ENCODE measurements at places on chromosomes 2 and 18.
A peak's percentile ranks its signal among the peaks of the same experiment; 100 is the strongest.

- no peak for DNase-seq
Observed at GRCh38 chr18:13005289-13005688, 14.1 kb downstream of the CEP192 start.

- DNase-seq: peak; percentile 13
Observed at GRCh38 chr2:238098901-238099713, 1.0 kb upstream of the ESPNL start.

GRCh38 chr18:47254341-47254939, 3.0 kb upstream of the SKOR2 start:
- DNase-seq: peak; percentile 75

DNA sequence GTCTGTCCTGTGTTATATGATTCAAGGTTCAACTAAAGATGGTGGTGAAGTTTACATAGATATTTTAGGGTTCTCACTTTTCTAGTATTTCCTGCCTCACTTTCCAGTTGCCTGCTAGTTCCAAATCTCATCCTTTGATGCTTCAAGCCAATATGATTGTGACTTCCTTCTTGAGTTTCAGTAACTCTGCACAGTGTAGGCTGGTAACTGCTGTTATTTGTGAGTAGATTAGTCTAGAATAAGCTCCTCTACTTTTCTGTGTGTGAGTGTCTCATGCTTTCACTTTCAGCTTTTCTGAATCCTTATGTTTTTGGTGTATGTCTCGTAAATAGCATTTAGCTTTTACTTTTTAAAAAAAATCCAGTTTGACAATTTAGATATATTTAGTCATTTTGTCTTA, 42.6 kb downstream of the GALNT1 start:
- no peak for DNase-seq

DNA sequence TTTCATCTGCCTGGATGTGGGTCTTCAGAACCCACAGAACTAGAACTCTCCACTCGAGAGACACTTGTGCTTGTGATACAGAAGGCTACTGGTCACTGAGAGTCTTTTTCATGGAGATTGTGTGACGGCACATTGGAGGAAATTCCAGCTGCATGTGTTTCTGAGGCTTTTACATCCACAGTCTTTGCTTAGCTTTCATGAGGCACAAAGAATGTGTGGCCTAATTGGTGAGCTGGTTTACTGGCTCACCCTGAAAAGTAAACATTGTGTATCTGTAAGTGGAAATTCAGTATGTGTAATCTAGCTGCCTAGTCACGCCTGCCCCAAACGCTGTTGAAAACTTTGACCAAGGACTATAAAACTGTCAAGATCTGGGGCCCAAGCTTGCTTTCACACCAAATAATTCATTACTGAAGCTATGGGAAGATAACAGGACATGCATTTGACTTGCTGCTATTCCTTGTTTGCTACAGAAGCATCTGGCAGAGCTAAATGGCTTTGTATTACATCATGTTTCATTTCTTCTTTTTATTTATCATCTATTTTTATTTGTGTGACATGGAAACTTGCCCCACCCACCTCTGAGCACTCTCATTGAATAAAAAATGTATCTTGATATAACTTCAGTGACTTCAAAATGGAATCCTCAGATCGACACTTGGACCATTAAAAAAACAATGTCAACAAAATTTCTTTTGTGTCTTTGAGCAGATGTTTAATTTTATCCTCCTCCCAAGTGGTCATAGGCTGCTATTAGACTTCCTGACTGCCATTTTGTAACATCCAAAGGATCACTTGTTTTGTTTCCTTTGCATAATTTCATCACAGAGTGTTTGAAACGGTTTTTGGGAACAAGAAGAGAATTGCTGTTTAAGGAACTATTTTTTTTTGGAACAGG, 80.2 kb downstream of the EFEMP1 start:
- DNase-seq: no peak
